ENCODE measurements at places on chromosomes 6 and 20. TPM values are rescaled to one million over a fixed set of nuclear protein-coding genes. Genes with fewer than 3 reads are reported as not detected.

CST5 gene
- not detected for total RNA-seq

SIRPD gene
- not detected for total RNA-seq

BICRAL gene
- 2.7 TPM for total RNA-seq

KIAA0408 gene
- 2.0 TPM for total RNA-seq

CAGE1 gene
- total RNA-seq: 0.22 TPM

SLC26A8 gene
- 1.4 TPM for total RNA-seq

KCNK16 gene
- not detected for total RNA-seq

ABHD16B gene
- not detected for total RNA-seq

MEP1A gene
- not detected for total RNA-seq

MCHR2 gene
- not detected for total RNA-seq

GPLD1 gene
- 0.51 TPM for total RNA-seq

CLDN20 gene
- not detected for total RNA-seq

ALDH5A1 gene
- 1.9 TPM for total RNA-seq

TOMM34 gene
- total RNA-seq: 95.6 TPM

UCKL1 gene
- total RNA-seq: 35.7 TPM

RBBP8NL gene
- 0.07 TPM for total RNA-seq

MED23 gene
- total RNA-seq: 15.0 TPM

THEMIS gene
- not detected for total RNA-seq

OPN5 gene
- total RNA-seq: not detected

DACT2 gene
- 1.2 TPM for total RNA-seq

TGM3 gene
- not detected for total RNA-seq

PRSS35 gene
- 0.06 TPM for total RNA-seq

SYCP2L gene
- 3.4 TPM for total RNA-seq

OXT gene
- total RNA-seq: 0.43 TPM

CBLN4 gene
- total RNA-seq: not detected

BMP6 gene
- total RNA-seq: 0.29 TPM

NHSL1 gene
- 4.0 TPM for total RNA-seq

ANKEF1 gene
- 4.0 TPM for total RNA-seq

RNF182 gene
- 19.1 TPM for total RNA-seq

OR2J3 gene
- not detected for total RNA-seq

PGC gene
- total RNA-seq: not detected

SRSF12 gene
- total RNA-seq: 6.2 TPM

TMX4 gene
- 23.5 TPM for total RNA-seq

MPC1 gene
- 21.2 TPM for total RNA-seq

CDH4 gene
- 21.0 TPM for total RNA-seq

SPDEF gene
- 0.07 TPM for total RNA-seq

SPO11 gene
- not detected for total RNA-seq

TMEM244 gene
- total RNA-seq: not detected

DDO gene
- 0.07 TPM for total RNA-seq

HCK gene
- total RNA-seq: not detected

REM1 gene
- total RNA-seq: not detected

PPIL6 gene
- total RNA-seq: 0.80 TPM

LINC00237 gene
- not detected for total RNA-seq

HLA-DQB2 gene
- total RNA-seq: not detected

TRIM40 gene
- not detected for total RNA-seq

MMUT gene
- 5.3 TPM for total RNA-seq

SPATS1 gene
- not detected for total RNA-seq

COL21A1 gene
- total RNA-seq: not detected

PRSS16 gene
- 2.8 TPM for total RNA-seq

SPATA25 gene
- 0.87 TPM for total RNA-seq

HUS1B gene
- total RNA-seq: 0.22 TPM

SLC17A3 gene
- total RNA-seq: not detected

MUCL3 gene
- under 0.01 TPM for total RNA-seq

GTSF1L gene
- not detected for total RNA-seq

TRIM31 gene
- total RNA-seq: not detected

MEI4 gene
- total RNA-seq: 0.06 TPM

LGSN gene
- not detected for total RNA-seq

MRPL14 gene
- total RNA-seq: 167 TPM

Data from epithelial cell of proximal tubule (primary cell).